Activated CD4-positive, alpha-beta T cell treated with anti-CD3 and anti-CD28 coated beads for 36 hours (primary cell): ENCODE measurements at places on chromosomes 16 and 17. TPM values are rescaled to one million over a fixed set of nuclear protein-coding genes. Genes with fewer than 3 reads are reported as not detected.

The CCL1 gene
- total RNA-seq, result 0.32 TPM

The ZG16 gene
- total RNA-seq, result not detected

The ABCA3 gene
- 6.0 TPM for total RNA-seq

The BEAN1 gene
- not detected for total RNA-seq

DNA sequence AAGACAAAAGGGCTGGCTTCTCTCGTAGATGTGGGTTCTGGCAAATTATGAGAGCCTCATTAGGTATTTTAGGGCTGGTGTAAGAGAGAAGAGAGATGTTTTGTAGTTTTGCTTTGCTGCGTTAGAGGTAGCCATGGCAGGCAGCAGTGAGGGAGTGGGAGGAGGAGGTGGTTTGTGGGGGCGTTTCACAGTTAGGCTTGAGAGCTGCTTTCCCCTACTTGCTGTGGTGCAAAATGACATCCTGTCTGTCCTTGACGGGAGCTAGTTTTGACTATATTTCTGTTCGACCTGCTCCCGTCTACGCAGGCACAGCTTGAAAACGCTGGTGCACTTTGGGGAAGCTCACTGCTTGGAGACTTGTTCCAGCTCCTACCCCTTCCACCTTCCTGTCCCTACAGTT, 75.5 kb downstream of the SLC5A11 start:
- H3K27ac ChIP-seq, result no peak overlapping the region
- peaks cover 7% of the 10 kb centered on the region for H3K4me1 ChIP-seq
- H3K27me3 ChIP-seq, result no peaks in the 10 kb centered on the region

- DNase-seq, result no peak
- H3K36me3 ChIP-seq, result peaks cover 24% of the 10 kb centered on the region
- no peaks in the 10 kb centered on the region for H3K4me1 ChIP-seq
- H3K27me3 ChIP-seq, result no peaks in the 10 kb centered on the region
- no peak overlapping the region for H3K27ac ChIP-seq
Observed at GRCh38 chr16:23549938-23550337, 7.2 kb downstream of the EARS2 start.

- peaks cover 15% of the 10 kb centered on the region for H3K4me1 ChIP-seq
- H3K27me3 ChIP-seq, result no peaks in the 10 kb centered on the region
- peak overlapping the region; percentile 85 for H3K27ac ChIP-seq
- H3K36me3 ChIP-seq, result peaks cover 17% of the 10 kb centered on the region
Observed at GRCh38 chr16:1494129-1494640, 1.0 kb downstream of the TELO2 start.

- no peaks in the 10 kb centered on the region for H3K27me3 ChIP-seq
- H3K27ac ChIP-seq, result no peak overlapping the region
- H3K36me3 ChIP-seq, result no peaks in the 10 kb centered on the region
- H3K4me1 ChIP-seq, result no peaks in the 10 kb centered on the region
- no peak for DNase-seq
Observed at GRCh38 chr16:13519871-13520270, 400.1 kb upstream of the ERCC4 start.

DNA sequence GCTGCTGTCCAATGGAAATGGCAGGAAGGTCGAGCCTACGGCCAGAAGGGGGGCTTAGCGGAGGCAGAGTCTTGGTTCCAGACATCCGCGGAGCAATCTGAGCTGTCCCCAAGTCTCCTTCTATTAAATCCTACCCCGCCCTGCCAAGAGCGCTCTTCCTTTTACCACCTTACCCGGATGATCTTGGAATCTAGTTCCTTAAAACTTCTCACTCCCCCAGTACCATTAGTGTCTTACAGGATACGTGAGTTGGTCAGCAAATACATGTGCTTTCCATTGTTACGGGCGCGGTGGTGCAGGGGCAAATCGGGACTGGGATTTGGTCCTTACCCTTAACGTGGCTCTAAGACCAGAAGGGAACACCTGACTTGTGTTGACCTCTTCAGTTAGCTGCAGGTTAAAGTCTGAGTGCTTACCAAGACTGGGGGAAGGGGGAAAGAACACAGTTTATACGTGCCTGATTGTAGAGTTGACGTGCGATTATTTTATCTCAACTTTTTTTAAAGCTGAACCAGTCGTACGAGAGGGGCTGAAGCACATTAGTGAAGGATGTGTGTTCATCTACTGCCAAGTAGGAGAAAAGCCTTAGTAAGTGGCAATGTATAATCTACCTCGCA, 495 bp downstream of the TXNDC17 start:
- H3K27ac ChIP-seq, result peak overlapping the region; percentile 92
- H3K4me3 ChIP-seq, result peak overlapping the region; percentile 92
- H3K4me1 ChIP-seq, result peaks cover 62% of the 10 kb centered on the region
- DNase-seq, result peak; percentile 21
- peaks cover 34% of the 10 kb centered on the region for H3K36me3 ChIP-seq

DNA sequence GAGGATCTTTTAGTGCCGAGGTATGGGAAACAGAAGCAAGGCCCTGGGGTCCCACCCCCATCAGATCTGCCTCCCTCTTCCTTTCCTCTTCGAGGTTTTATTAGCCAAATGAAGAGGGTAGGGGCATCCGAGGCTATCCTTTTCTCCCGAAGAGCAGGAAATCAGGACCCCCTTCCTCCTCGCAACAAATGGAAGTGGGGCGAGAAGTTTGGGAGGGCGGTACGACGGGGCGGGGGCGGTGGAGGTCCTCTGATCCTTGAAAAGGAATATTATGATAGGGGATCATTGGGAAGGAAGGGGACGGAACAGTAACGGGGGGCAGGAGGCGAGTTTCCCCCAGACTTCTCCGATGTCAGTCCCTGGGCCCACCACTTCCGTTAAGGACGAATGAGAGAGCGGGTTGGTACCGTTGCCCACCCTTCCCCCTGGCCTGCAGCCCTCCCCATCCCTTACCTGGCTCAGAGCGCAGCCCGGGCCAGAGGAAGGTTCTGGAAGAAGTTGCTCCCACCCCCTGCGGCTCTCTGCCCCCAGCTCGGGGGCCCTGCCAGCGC, 309 bp downstream of the FOXJ1 start:
- no peak for DNase-seq
- peak overlapping the region; percentile 64 for H3K4me3 ChIP-seq
- H3K4me1 ChIP-seq, result peaks cover 44% of the 10 kb centered on the region
- H3K27me3 ChIP-seq, result peaks cover 9% of the 10 kb centered on the region

- H3K27me3 ChIP-seq, result no peaks in the 10 kb centered on the region
- H3K4me3 ChIP-seq, result no peak overlapping the region
- no peaks in the 10 kb centered on the region for H3K36me3 ChIP-seq
Observed at GRCh38 chr17:8823279-8823678, 24.1 kb upstream of the MFSD6L start.

DNA sequence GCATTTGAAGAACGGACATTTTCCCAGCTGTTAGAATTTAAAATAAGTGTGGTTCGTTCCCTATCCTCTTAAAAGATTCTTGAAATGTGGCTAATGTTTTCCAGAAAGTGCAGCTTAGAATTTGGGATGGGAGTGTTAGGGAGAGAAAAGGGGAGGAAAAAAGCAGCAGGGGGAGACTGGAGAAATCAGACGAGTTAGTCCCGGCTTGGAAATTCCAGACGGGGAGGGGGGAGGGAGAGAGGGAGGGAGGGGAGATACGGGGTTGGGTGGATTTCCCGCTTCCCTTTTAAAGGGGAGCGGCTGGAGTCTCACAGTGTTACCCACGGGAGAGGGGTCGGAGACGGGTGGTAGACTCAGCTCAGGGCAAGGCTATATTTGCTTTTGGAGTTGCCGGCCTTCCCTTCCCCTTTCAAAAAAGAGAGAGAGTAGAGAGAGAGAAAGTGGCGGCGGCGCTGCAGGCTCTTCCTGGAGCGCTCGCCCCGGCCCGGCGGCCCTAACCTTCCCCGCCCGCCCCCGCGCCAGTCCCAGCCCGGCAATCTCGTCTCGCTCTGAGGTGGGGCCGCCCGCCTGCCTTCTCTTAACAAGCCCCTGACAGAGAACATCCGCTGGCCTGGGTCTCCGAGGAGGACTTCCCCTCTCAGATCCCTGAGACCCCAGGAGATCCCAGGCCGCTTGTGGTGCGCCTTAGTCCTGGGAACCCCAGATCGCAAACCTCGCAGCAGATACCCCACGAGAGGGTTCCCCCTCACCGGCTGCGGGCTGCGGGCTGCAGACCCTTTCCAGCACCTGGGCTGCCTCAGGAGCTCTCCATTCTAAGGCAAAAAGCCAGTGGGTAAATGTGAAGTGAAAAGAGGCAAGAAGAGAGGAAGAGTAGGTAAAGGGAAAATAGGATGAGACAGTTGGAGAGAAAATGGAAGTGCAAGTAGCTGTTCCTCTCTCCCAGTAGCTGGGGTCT, 6.6 kb downstream of the IGF2BP1 start:
- peaks cover 78% of the 10 kb centered on the region for H3K27me3 ChIP-seq
- DNase-seq, result peak; percentile 20
- no peak overlapping the region for H3K4me3 ChIP-seq
- no peak overlapping the region for H3K27ac ChIP-seq

- no peaks in the 10 kb centered on the region for H3K27me3 ChIP-seq
- peak; percentile 55 for DNase-seq
- H3K36me3 ChIP-seq, result peaks cover 4% of the 10 kb centered on the region
- peak overlapping the region; percentile 76 for H3K27ac ChIP-seq
- peaks cover 45% of the 10 kb centered on the region for H3K4me1 ChIP-seq
Observed at GRCh38 chr16:85570213-85570734, 42.8 kb upstream of the GSE1 start.
